Activated CD4-positive, alpha-beta T cell treated with anti-CD3 and anti-CD28 coated beads for 24 hours (primary cell): ENCODE measurements at places on chromosomes 2 and 18.

DNA sequence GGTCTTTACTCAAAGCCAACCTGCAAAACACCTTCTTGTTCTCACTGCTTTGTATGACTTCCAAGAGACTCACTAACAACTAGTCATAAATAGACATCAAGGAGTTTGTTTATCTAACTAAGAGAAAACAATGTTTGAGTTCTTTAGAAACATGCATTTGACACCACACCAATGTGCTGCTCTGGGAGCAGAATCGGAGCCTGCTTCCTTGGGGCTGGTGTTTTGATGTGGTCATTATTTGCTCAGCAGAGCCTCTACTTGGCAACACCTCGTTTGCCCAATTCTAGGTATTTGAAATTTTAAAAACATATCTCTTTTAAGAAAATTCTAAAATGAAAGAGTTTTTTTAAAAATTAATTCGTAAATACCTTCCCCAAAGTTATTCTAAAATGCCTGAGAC is 167.5 kb downstream of the BCL2 start:
- no peak for DNase-seq

GRCh38 chr2:12452185-12452584 is 264.6 kb upstream of the TRIB2 start:
- no peak for DNase-seq

DNA sequence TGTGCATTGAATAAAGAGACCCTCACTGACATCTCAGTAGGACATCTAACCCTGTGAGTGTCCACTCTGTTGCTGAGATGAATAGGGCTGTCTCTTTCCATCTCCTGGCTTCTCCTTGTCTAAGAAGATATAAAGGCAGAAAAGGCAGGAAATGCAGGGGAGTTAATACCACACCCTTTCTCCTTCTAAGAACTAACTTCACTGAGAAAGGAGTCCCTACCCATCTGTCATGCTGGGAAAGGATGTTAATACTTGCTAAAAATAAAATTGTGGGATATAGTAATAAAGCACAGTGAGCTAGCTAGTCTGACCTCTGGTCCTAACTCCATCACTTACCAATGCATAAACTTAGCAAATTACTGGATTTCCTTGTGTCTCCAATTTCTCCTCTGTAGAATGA is 213.9 kb upstream of the FIGN start:
- no peak for DNase-seq

- DNase-seq = no peak
Observed at GRCh38 chr2:217735034-217735433, 267.8 kb downstream of the TNS1 start.

GRCh38 chr2:65311596-65311995 is 84.0 kb downstream of the ACTR2 start:
- DNase-seq = no peak
